Forelimb muscle (tissue), 1 donor: ENCODE measurements at places on chromosomes 3 and 15.

DNA sequence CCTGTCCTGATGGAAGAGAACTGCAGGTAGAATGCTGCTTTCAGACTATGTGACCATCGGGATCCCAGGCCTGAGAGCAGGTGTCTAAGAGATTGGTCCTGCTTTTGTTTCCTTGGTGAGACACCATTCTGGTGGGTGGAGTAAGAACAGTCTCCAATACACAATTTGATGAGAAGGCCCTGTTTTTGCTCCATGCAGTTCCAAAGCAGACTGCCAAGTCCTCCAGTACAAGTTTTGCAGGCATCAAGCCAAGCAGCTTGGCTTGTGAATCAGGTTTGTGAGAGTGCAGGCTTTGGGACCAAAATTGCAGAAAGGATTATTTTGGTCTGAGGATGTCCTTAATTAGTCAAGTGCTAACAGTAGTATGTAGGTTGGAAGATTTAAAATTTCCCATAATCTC is 381.6 kb downstream of the FOXP1 start:
- DNase-seq = peak; percentile 84

DNA sequence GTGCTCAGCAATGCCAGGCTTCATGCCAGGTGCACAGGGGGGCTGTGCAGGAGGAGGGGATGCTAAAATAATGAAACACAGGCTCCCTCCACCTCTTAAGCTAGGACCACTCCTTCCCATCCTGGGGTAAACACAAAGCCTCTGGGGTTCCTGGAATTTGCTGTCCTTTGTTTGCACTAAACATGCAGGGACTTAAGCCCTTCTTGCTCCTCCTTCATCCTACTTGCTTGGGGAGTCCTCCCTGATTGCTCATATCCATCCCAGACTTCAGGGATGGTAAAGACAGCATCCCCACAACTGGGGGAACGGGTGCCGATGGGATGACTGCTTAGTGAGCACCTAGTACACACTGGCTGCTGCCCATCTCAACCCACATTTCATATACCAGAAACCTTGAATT is 5.1 kb downstream of the LINGO1 start:
- no peak for DNase-seq

DNA sequence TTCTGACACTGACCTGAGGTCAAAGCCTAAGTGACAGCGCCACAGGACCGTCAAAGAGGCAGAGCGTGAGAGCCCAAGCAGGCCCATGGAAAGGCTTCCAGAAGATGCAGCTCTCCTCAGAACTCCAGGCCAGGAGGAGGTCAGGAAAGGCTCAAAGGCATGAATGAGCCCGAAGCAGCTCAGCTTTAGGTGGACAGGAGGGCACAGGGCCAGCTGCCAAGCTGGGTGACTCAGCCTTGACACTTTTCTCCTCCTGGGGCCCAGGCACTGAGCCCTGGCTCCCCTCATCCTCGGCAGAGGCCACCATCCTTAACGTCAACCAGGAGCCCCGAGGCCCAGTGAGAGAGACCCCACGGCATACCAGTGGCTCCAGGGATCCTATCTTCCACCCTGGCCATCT is 62.9 kb downstream of the ADCY5 start:
- no peak for DNase-seq

- no peak for DNase-seq
Measured at GRCh38 chr3:84292128-84292527, 666.7 kb upstream of the CADM2 start.

DNA sequence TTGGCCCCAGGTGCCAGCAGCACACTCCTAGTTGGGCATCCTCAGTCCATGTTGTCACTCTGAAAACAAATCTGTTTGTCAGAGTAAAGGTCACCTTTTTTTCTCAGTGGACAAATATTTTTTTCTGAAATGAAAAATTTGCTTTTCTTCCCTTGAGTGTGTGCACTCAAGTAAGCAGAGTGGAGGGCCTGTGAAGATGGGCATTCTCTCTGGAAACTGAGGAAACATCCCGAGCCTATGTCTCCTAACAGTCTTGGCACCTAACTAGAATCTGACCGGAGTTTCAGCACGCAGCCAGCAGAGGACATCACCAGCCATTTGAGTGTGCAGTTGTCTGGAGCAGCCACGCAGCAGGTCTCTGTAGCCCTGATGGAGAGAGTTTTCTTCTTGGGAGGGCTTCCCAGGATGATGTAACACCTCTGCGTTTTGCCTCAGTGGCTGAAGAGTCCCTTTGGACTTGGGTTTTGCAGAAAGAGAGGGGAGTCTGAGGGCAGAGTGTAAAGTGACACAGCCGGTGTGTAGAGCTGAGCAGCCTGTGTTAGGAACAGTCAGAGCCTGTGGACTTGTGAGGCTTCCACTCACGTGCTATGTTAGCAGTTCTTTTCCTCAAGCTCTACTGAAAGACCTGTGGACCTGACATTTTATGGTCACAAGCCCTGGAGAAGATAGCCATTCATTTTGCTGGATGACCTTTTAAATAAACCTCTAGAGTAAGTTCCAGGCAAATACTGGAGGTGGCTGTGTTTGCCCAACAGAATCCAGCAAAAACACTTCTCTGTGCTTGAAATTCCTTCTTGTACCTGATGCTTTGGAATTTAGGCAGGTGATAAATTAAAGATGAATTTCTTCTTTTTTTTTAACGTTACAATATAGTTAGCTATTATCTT is 51.6 kb downstream of the ABHD2 start:
- peak; percentile 50 for DNase-seq

DNA sequence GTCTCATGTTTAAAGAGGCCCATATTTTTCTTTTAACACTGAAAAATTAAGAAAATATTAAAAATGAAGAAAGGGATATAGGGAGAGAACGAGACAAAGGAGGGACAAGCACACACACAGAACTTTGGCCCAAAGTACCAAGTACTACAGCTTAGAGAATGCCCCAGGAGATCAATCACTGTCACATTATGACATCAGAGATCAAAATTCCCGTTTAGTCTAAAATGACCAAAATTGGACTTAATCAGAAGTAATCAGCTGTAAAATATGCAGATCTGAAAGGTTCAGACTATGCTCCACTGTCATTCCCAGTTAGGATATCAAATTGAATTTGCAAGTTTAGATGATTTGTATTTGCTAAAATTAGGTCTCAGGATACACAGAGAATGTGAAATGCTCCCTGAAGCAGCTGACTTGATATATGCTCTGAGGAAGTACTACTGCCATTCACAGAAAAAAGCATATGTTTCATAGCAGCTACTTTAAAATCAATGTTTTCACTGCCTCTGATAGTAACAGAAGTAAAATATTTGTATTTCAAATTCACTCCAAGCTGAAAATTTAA is 123.0 kb downstream of the PEAK1 start:
- DNase-seq = no peak

DNA sequence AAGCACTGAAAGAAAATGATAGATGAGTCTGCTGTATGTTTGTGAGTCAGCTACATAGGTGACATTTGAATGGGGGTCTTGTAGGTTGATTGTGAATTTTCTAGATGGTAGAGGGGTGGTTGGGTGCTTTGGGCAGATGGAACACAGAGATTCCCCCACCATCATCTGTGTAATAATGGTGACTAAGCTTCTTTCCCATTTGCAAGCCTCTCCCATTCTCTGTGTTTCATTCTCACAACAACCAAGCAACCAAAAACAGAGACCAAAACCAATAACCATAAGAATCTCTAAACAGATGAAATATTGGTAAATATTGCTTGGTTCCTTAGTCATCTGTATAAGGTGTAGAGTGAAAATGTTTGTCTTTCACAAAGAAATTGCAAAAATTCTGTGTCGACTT is 17.8 kb upstream of the UTS2B start:
- no peak for DNase-seq

DNA sequence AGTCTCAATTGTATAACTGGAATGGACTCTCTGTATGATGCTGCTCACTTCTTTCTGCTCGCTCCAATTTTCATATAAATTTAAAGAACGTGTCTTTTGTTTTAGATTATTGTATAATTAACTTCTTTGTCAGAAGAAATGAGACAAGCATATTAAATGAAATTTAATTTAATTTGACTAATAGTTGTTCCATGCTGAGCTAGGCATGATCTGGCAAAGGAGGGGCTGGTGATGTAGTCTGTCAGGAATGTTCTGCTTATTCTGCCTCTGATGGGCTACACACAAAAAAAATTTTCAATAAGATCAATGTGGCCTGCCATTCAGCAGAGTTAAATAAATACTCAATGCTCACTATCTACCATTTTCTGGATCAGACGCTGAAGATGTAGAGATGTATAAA is 208.4 kb upstream of the CD96 start:
- no peak for DNase-seq

DNA sequence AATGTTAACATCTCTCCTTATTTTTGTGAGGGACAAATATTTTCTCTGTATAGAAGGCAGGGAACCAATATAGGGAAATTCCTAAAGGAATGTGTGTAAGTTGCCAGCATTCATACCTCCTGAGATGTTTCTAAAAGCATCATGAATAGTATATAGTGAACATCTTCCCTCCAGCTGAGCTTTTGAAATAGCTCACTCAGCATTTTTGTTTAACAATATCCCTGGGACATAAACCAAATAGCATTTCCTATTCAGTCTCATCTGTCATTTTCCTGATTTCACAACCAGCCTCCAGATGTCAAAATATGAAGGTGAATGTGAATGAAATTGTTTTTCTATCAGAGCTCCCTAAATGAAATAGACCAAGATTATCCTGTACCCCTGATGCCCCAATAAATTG is 137.2 kb downstream of the PPM1L start:
- DNase-seq = no peak
